ENCODE measurements at places on chromosomes 7 and 10.

GRCh38 chr10:99548041-99548530, 15.3 kb downstream of the NKX2-3 start:
- peak; percentile 52 for DNase-seq

DNA sequence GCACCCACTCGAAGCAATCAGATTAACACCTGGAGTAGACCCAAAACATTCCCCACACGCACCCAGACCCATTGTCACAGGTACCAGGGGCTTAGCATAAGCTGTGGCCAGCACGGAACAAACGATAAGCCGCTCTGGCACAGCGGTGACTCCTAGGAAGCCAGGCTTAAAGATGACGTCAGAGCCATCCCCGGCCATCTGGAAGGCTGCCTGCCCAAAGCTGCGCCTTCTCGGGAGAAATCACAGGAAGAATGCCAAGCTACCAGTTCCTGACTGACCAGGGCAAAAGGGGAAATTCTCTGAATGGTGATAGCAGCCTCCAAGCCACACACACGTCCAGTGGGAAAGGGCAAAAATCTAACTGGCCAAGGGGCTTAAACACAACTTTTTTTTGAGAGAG, 13.0 kb upstream of the WIPI2 start:
- peak; percentile 47 for DNase-seq

DNA sequence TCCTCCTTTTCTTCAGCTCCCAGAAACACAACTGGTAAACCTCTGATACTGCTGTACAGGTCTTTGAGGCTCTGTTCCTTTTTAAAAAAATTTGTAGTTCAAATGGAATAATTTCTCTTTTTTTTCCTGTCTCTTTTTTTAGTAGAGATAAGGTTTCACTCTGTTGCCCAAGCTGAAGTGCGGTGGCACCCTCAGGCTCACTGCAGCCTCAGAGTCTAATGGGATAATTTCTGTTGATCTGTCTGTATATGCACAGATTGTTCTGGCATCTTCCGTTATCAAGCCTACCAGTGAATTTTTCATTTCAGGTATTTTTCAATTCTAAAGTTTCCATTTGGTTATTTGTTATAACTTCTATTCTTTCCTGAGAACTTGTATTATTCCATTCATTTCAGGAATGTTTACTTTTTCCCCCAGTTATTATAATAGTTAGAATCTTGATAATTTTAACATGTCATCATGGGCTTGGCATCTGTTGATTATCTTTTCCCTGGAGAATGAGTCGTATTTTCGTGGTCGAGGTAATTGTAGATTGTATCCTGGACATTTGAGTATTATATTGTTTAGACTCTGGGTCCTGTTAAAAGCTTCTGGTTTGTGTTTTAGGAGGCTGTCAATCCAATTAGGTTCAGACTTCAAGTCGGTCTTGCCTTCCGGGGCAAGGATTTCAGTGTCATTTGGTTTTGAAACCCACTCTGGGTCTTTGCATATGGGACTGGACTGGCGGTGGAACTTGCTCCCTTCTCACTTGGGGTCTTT, 24.5 kb downstream of the CRCP start:
- no peak for DNase-seq

DNA sequence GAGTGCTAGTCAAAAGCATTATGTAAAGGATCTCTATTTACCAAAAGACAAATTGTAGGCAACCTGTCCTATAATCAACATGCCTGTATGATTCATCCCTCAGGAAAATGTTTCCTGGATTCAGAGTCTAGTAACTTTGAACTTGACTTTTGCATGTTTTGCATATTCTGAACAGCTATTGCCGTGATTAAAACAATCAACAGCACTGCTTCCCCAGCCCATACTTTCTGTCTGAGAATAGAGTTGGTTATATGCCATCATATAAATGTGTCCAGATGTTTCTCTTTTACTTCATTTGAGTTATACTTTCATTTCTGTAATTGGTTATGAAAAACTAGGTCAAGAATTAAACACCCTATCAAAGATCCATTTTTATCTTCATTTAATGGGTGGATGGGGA, 83.5 kb downstream of the ZMYND11 start:
- no peak for DNase-seq

DNA sequence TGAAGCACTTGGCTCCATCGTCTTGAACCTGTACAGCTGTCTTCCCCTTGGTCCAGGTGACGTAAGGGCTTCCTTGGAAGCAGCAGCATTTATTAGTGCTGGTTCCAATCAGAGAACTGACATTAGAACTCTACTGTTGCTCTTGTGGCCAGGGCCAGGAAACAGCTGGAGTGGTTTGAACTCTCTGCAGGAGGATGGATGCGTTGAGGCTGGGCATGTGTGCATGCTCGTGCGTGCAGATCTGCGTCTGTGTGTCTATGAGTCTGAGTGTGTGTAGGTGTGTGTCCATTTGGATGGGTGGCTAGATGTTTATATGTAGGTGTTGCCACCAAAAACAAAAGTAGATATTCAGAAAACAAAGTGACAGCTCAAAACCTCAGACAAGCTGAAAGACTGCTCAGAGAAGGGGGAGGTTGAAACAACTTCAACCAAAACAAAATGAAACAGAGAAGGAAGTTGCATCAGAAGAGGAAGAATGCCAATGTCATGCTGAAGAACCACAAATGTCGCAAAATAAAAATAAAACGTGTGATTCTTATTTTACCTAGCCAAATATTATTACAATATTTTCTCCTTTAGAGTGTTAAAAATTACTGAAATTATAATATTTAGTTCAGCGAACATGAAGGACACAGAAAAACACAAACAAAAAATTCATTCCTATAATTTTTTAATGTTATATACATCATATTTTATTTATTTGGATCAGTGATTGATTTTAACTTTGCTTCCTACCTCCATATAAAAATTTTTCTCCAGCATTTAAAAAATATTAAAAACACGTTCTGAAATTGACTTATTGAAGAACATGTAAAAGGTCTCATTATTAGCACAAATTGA, 96.1 kb upstream of the MKLN1 start:
- no peak for DNase-seq

DNA sequence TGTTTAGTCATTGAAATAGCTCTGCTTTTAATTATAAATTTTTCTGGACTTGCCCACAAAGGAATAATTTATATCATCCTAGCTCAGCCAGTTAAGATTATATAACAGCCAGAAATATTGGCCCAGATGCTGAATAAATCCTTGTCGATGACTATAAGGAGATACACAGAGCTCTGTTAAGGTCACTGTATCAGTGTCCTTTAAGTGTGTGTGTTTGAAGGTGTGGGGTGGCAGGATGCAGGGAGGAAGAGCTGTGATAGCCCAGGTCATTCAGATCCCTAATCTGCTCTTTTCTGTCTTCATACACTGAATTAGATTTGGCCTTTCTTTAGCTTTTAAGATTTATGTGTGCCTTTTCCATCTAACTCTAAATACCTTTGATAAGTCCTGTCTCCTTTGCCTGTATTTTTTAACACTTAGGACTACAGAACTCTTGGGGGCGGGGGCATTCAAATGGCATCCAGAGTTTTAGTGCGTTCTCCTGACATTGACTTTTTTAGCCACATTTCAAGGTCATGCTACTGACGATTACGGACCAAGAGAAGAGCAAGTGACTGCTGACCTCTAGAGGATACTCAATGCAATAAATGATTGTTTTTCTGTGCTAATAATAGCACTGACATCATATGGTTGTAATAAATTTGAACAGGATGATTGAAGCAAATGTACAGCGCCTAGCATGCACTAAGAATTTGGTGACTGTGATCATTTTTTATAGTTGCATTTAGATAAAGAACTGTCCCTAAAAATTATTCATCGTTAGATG, 172.3 kb downstream of the CACNB2 start:
- DNase-seq: peak; percentile 32

- DNase-seq: no peak
Measured at GRCh38 chr10:103680869-103681236, 174.5 kb downstream of the SH3PXD2A start.

- DNase-seq: peak; percentile 44
Measured at GRCh38 chr7:20407585-20408466, 77.1 kb downstream of the ITGB8 start.

GRCh38 chr10:178723-179122, 43.5 kb downstream of the ZMYND11 start:
- DNase-seq: no peak

DNA sequence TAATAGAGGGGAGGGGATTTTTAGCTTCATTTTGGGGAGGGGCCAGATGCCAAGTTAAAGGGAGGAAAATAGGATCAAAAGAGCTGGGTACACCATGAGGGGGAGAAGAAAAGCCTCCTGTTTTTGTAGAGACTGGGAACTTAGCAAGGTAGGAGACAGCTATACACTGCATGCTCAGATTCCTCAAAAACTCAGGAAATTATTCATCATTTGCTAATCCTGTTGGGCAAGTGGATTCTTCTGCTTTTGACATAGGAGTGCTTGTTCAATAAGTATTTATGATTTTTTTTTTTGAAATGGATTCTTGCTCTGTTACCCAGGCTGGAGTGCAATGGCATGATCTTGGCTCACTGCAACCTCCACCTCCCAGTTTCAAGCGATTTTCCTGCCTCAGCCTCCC, 73.4 kb downstream of the LYZL2 start:
- DNase-seq: no peak

- no peak for DNase-seq
Measured at GRCh38 chr10:77867124-77867719, 59.3 kb downstream of the DLG5 start.

DNA sequence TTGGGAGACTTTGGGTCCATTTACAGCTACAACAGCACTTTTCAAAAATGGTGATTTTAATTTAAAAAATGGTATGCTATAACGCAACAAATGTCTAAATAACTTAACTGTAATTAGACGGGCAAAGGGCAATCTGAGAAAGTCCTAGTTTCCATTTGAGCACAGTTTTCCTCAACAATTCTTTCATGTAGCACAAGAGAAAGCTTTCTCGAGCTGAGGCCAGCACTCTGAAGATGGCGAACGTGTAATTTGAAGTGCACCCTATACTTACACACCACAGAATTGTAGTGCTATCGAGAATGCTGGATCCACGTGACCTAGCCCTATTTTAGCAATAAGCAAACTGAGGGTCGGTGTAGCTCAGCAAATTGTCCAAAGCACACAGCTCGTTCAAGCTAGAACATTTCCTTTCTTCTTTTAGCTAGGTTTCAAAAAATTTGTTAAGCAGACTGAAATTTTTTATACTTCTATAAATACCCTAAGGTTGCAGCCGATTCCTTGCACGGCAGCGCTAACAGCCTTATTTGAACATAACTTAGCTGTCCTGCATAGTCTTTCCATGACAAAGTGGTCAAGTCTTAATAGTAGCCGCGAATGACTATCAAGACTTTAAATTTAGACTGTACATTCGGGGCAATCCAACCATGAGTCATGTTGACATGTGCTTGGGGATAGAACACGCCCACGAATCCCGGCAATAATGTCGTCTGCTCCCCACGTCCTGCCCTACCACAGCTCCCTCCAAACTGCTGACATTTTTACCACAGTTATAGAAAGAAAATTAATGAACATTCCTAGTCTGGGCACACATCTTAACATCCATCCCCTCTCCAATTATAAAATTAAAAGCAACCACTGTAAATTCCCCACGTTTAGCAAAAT, 10.0 kb downstream of the KLF6 start:
- DNase-seq: peak; percentile 76

DNA sequence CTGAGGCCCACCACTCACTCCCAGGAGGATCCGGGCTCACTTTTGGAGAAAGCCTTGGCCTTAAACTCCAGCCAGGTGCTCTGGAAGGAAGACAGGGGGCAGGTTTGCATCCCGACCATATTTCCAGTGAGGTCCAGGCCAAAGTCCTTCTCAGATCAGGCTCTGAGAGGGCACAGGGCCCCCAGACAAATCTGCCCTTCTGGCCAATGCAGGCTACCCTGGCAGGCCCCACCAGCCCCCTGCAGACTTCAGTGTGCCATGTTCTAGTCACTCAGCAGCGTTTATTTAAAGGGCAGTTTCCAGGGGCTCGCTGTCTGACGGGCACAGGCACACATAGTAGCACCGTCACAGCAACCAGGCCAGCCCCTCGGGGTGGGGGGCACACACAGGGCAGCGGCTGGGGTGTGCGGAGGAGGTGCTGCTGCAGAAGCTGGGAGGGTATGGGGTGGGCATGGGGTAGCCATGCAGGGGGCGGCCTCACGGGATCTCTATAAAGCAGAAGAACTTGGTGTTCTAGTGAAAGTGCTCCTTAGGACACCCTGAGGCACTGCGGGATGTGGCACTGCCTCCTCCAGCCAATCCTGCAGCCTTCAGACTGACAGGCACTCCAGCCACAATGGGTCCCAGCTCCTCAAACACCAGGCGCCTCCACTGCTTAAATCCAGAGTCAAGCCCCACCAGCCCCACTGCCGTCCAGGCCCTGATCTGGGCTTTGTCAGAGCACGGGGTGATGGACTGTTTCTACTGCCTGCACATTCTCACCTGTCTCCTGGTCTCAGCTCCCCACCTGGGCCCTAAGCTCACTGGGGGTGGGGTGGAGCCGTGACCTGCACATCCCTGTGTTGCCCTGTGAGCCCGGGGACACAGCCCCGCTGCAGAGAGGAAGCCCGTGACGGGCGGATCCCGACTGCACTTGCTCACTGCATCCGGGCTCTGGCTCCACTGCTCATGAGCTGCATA, 9.6 kb upstream of the PYROXD2 start:
- no peak for DNase-seq

DNA sequence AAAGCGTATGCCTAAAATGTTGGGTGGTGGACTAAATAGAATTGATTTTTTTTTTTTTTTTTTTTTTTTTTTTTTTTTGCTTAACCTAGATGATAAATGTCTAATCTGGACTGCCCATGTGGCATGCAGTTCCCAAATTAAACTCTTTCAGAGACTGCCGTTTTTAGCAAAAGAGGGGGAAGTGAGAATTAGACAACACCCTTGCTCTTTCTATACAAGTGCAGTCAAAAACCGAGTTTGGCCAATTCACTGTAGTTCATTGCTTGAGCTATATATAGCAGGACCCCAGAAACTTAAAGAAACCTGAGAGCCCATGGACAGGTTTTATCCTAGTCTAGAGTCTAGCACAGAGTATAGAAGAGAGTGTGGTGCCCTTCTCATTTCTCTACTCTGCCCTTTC, 141.9 kb downstream of the GRM3 start:
- no peak for DNase-seq

- peak; percentile 51 for DNase-seq
Measured at GRCh38 chr10:20858292-20859124, 38.6 kb downstream of the NEBL start.

GRCh38 chr10:60789340-60789739, 11.1 kb downstream of the CDK1 start:
- no peak for DNase-seq

- DNase-seq: no peak
Measured at GRCh38 chr7:33355386-33355785, 226.0 kb downstream of the BBS9 start.

GRCh38 chr7:102427019-102427405, 6.4 kb upstream of the ORAI2 start:
- no peak for DNase-seq

GRCh38 chr10:51075873-51076229, 1.6 kb downstream of the PRKG1 start:
- DNase-seq: no peak

DNA sequence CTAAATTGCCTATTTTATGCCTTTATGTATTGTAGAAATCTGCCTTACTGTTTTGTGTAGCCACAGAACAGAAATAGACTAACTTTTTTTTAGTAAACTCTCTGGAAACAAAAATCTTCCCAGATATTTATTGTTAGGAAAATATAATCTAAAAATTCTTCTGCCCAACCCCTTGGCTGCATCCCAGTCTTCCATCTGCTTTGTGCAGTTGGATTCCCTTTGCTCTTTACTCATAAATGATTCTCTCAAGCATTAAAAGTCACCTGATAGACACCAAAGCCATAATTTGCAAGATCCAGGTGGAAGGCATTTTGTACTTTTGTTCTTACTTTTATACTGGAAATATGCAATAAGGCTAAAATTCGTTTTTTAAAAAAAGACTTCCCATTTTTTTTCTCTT, 6.1 kb upstream of the CAV2 start:
- DNase-seq: no peak

- DNase-seq: no peak
Measured at GRCh38 chr10:31341552-31341951, 22.5 kb downstream of the ZEB1 start.

Data from HT-29 (cell line).